Hematopoietic multipotent progenitor cell treated with erythropoietin and hydrocortisone succinate and interleukin-3 and kit ligand, for 15 days (in vitro differentiated cells): ENCODE measurements at places on chromosomes 1 and 21.

DNA sequence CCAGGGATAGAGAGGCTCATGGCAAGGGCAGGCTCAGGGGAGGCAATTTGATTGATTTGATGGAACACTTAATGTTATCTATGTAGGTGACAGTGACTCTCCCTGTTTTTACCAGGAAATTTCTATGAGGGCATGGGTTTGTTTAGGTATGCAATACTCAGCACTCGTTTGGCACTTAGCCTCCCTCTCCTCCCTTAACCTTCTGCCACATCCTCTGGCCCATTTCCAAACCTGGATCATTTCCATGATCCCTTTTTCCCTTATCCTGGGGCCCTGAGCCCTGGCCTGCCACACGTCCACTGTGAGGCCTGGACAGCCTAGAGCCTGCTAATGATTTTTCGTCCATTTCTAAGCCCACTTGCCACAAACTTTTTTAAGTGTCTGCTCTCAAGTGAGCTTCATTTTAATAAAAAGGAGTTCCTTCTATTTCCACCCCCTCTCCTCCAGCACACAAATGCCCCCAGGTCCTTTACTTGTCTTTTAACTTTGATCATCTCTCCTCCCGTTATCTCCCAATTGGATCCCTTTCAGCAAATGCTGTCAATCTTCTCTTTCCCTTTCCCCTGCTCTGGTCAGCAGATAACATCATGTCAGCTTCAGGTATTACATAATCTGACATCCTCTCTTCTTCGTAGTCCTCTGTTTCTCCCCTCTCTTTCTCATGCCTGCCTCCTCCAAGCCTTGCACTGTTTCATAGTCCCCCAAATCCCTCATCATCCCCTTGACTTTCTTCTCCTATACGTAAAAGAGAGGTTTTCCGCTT, 37.8 kb upstream of the GADD45A start:
- no peak for DNase-seq

DNA sequence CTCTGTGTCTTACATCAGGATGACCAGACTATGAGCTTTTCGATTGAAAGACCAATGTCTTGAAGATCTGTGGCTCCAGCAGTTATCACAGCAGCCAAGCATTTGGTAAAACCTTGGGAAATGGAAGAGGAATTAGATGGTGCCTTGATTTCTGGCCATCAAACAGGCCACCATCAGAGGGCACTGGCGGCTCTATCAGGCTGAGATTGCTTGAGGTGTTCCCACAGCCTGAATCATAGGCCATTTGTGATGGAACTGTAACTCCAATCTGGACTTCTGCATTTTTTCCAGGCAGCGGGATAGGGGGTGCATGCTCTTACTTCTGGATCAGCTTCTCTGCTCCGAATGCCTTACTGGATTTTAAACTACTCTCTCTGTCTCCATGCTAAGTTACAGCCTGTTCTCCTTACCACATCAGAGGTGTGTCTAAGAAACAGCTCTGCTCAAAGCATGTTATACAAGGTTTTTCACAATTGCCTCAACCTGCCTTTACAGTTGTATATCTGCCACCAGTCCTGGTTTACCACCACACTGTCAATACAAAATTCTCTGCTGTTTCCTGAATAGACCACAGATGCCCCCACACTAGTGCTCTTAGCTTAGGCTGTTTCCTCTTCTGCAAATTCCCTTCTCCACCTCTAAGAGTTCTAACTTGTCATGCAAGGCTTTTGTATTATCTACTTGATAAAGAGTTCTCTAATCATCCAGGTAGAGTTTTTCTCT, 180.9 kb downstream of the PTGER3 start:
- DNase-seq = no peak

- DNase-seq = no peak
Measured at GRCh38 chr1:115429884-115430283, 91.8 kb upstream of the NGF start.

DNA sequence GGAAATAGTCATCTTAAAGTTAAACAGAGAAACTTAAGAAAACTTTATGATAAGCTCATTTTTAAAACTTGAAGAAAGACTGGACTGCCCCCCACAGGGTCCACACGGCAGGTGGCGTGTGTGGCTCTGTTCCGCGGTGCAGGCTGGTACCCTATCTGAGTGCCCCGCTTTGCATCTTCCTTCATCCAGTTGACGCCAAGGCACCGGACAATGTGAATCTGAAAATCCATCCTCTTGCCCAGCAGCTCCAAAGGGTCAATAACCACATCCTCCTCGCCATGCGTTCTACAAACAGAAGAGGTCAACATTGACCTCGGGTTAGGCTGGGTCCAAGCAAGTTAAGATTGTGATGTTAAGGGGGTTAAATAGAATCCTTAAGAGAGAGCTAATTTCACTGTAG, 54.5 kb downstream of the SCCPDH start:
- no peak for DNase-seq

DNA sequence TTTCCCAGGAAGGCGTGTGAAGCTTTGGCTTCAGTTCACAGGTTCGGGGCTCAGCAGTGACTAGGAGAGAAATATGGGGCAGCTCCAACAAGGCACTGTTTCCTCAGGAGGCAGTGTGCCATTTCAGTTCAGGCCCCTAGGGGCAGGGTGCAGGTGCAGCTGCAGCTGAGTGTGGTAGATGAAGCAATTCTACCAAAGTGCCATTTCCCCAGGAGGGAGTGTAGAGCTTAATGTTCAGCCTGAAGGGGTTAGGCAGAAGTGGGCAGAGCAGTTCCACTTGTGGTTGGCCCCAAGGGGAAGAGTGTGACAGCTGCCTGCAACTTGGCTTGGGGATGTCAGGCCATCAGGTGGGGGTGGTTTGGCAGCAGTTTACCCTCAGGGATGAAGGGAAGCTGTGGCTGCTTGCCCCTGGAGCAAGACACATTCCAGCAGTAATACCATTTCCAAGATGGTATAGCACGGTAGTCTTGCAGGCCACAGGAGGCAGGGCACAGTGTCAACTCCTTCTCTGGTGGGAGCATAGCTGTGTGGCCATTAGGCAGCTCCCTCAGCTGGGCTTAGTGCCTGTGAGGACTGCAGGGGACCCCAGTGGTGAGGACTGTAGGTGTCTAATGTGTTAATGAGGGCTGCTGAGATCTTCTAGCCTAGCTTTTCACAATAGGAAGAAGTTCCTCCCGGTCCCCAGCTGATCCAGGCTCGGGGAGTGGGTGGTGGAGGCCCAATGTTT, 34.7 kb downstream of the RGSL1 start:
- no peak for DNase-seq

GRCh38 chr1:69312055-69312732, 255.5 kb upstream of the LRRC7 start:
- DNase-seq = no peak

- DNase-seq = no peak
Measured at GRCh38 chr1:6971048-6971447, 185.8 kb downstream of the CAMTA1 start.

DNA sequence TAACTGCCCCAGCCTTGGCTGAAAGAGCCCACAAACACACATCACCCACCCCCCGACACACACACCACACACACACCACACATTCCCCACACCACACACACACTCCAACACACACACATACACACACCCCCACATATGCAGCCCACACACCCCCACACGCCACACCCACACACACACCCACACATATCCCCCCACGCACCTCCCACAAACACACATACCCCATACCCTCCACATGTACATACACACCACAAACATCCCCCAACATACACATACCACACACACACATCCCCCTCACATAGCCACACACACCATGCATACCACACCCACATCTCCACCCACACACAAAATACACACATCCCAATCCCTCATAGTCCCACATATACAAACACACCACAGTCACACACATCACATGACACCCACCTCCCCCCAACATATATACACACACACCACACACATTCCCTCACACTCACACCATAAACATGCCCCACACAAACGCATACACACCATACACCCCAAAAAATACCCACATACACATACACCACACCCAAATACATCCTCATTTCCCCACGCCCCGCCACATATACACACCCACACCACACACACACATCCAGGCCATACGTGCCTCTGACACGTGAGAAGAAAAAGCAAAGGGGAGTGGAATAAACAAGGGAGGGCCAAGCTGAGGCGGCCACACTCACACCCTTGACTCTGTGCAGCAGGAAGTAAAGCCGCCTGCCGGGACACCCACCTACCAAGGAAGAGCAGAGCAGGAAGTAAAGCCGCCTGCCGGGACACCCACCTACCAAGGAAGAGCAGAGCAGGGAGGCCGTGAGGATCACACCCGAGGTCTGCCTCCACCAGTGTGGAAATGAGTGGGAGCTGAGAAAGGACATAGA, 53.7 kb downstream of the HSF2BP start:
- DNase-seq = no peak

- DNase-seq = no peak
Measured at GRCh38 chr21:27372381-27372780, 405.5 kb upstream of the ADAMTS5 start.

- no peak for DNase-seq
Measured at GRCh38 chr1:163725551-163725950, 403.8 kb downstream of the NUF2 start.

DNA sequence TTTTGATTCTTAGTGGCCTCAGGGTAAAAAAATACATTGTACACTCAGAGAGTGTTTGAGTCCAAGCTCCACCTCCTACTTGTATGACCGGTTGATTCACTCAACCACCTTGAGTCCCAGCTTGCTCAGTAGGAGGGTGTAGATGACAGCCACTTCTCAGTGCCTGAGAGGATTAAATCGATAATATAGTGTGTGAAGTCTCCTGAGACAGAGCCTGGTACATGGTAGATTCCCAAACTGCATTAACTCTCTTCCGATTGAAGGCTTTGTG, 38.4 kb downstream of the NCMAP start:
- DNase-seq = no peak

- no peak for DNase-seq
Measured at GRCh38 chr1:208006258-208006920, 95.5 kb upstream of the CD34 start.

DNA sequence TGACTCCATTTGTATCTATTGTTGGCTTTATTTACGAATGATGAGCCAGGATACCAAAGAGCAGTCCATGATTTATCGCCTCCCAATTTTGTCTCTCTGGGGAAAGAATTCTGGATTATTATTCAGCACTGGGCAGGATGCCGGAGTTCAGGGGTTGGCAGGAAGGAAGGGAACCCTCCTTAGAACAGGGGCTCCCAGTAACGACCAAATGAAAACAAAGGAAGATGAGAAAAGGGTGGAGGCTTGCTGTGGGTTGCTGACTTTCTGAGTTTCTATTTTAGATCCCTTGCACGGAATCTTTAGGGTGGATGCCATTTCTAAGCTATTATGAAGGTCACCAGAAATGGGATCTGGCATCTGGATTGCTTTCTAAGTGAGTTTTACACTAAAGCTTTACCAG, 231.2 kb upstream of the LYPLAL1 start:
- DNase-seq = no peak

DNA sequence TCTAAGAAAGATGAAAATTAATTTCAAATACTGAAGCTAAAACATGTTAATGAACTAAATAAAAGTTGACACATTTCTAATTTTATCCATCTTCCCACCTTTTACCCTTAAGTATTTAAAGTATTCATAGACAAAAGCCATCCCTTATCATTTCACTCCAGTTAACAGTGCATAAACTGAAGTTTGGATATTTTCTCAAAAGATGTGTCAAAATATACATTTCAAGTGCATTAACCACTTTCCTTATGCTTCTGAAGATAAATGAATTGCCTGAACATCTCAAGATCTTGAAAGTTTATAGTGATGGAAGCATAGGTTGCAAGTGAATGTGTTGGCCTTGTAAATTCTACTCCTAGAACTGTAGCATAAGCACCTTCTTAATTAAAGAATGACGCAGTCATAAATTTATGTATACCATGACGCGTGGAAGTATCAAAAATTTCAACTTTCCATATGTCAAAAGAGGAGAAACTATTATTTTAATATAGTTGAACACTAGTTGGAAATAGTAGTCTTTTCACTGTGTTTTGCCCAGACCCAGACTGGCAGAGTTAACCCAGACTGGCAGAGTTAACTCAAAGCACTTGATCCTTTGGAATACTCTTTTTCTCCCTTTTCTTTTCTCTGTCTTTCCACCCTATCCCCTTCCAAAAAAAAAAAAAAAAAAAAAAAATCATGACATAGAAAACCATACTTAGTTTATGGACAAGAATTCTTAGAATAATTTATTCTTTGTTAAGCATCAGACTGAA, 282.6 kb upstream of the C1orf105 start:
- DNase-seq = no peak

DNA sequence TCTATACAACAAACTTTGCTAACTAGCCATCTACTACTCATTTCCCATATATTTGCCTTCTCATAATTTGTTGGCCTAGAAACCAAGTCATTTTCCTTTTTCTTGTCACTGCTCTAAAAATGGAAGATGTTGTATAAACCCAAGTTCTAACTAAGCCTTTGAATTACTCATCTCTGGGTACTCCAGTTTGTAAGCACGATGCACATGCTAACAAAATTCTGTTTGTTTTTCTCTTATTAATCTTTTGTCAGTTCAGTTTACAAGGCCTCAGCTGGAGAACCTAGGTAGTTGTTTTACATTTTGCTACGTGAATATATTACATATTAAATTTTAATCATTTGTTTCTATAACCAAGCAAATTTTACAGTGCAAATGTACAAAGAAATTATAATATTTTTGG, 663.2 kb upstream of the RGS18 start:
- no peak for DNase-seq

DNA sequence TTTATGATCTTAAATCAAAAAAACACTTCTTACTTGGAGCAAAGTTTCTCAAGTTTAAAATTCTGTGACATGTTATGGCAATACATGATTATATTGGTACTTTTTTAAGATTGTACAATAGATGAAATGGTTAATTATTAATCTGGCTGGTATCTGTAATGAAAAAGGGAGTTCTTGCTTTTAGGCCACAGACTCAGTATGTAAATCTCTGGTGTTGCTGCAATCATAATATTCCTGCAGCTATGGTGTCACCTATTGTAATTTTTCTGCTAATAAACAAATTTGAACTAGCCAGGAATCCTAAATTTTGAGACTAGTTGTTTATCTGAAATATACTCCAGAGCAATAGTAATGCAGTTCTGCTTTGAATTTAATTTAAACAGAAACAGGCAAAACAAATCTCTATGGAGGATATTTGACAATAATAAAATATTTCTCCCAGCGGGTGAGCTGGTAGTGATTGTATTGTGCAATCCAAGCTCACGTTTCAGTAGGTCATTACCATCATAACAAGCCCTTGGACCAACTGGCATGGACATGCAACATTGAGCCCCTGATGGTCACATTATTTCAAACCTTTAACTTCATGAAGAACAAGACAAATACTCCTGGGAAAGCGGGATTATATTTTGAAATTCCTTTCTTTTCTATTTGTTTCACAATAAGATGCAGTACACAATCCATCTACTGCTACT, 77.2 kb upstream of the USH2A start:
- DNase-seq = no peak

GRCh38 chr1:231252336-231252735, 11.3 kb downstream of the GNPAT start:
- DNase-seq = no peak

- DNase-seq = no peak
Measured at GRCh38 chr1:16145030-16145661, 10.7 kb downstream of the EPHA2 start.

GRCh38 chr21:15968776-15969310, 239.1 kb downstream of the USP25 start:
- no peak for DNase-seq
